ENCODE measurements at places on chromosomes 3 and 15.

DNA sequence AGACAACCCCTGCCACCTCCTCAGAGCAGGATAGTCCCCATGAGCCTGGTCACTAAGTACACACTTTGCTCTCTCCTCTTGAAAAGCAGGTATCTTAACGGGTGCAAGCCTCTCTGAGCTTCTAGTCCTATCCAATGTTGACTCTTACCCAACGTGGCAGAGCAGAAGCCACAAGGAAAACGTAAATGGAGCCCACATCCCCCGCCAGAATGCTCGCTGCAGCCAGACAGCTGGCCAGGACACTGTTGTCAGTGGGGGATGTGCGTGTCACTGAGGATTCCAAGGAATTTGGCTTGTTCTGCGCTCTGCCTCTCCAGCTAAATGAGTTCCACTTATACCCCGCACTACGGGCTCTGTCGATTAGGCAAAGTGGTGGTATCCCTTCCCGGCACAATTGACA lies 67.8 kb upstream of the IGF1R start:
- no peak for DNase-seq

- no peak for DNase-seq
Observed at GRCh38 chr15:89932880-89933279, 20.1 kb upstream of the ARPIN start.

GRCh38 chr3:196192036-196192523 lies 19.1 kb downstream of the ZDHHC19 start:
- DNase-seq: no peak

DNA sequence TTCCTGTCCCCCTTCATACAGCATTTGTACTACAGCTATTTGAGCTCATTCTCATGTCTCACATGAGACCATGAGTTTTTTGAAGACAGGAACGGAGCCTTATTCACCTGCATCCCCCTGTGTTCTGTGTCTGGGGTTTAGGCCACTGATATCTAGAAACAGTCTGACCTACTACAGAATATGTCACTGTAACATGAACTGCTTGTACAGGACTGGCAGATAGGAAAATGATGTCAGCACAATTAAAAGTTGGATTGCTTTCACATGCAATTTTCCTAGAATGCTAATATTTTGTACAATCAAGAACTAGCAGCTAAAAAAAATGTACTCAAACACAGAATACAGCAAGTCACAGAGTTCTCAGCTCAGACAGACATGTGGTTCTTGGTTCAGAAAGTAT lies 90.8 kb upstream of the FGF12 start:
- DNase-seq: no peak

DNA sequence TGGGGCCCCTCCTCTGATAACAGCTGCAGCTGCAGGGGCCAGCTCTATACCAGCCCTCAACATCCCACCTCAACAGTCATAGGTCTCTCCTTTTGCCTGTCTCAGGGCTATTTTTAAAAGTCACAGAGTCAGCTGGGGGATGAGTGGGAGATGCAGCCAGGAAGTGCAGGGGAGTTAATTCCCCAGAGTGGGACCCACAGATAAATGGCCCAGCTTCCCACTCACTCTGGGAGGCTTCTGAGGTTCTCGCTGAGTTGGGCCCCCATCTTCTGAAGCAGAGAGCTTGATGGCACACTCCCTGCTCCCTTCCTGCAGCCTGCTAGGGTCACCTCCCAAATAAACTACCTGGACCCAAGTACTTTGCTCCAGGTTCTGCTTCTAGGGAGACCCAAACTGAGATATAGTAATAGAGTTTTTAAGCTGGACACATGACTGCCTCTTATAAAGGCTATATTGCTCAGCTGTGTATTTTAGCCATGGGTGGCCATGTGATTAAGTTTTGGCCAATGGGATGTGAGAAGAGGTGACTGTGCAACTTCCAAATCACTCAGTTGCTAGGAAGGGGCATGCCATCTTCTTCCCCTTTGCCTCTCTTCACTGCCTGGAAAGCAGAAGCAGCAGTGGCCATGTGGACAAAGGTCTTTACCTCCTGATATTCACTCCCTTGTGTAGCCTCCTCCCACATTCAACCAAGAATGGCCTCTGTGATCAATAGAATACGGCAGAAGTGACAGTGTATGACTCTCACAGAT lies 15.5 kb upstream of the VIPR1 start:
- DNase-seq: no peak

DNA sequence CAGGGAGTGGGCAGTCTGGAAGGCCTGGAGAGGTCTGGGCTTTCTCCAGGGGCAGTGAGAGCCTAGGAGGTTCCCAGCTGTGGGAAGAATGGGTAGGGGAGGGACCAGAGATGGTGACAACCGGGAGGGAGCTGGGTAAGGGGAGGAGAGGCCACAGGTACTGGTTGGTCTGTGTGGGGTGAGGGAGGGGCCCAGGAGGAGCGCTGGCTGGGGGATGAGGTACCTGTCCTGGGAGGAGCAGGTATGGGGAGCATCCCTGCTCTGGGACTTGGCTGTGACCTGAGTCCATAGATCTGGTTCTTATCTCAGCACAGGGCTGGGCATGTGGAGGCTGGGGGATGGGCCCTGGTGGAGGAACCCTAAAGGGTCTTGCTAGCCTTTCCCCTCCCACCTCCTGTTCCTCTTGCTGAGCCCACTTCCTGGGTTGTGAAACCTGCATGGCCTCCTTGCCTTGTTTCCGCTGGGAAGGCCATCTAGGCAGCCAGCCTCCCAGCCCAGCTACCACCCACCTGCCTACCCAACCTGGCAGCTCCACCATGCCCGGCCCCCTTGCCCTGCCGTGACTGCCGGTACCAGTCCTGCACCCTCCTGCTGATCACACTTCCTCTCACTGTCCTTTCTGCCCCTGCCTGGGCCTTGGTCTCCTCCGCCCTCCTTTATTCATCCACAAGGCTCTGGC lies 11.0 kb downstream of the PRKCD start:
- no peak for DNase-seq

DNA sequence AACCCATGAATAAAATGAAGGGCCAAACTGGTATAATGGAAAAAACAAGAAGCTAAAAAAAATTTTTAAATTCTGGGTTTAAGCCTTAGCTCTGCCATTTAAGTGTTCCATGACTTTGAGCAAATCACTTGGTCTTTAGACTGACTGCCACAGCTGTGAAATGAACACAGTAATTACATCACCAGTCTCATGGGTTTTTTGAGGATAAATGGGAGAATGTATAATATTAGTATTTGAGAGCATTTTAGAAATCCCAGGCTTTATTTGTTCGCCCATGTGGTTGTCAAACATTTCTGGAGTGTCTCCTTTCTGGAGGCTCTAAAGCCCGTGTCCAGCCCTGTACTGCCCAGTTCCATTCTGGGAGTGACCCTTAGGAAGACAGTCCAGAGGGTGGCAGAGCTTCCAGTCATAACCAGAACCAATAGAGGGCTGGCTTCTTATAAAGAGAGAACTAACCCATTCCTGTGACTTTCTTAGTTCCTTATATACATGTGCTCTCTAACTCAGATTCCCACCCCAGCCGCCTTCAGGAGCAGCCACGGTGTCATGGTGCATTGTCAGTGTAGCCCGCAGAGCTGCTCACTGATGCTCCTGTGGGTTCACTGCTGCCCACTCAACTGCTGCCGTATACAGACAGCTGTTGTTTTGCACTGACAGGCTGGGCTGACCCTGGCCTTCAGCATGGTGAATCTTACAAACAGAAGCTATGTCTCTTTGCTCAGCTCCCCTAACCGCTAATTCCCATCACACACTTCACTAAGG lies 44.7 kb downstream of the BOC start:
- no peak for DNase-seq

DNA sequence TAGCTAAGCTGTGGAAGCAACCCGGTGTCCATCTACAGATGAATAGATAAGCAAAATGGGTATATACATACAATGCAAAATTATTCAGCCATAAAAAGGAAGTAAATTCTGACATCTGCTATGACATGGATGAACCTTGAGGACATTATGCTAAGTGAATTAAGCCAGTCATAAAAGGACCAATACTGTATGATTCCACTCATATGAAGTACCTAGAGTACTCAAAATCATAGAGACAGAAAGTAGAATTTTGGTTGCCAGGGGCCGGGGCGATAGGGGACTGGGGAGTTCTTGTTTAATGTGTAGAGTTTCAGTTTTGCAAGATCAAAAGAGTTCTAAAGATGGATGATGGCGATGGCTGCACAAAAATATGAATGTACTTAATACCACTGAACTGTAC lies 10.3 kb downstream of the EID1 start:
- DNase-seq: no peak

- DNase-seq: no peak
Observed at GRCh38 chr15:83567318-83567717, 86.6 kb upstream of the ADAMTSL3 start.

DNA sequence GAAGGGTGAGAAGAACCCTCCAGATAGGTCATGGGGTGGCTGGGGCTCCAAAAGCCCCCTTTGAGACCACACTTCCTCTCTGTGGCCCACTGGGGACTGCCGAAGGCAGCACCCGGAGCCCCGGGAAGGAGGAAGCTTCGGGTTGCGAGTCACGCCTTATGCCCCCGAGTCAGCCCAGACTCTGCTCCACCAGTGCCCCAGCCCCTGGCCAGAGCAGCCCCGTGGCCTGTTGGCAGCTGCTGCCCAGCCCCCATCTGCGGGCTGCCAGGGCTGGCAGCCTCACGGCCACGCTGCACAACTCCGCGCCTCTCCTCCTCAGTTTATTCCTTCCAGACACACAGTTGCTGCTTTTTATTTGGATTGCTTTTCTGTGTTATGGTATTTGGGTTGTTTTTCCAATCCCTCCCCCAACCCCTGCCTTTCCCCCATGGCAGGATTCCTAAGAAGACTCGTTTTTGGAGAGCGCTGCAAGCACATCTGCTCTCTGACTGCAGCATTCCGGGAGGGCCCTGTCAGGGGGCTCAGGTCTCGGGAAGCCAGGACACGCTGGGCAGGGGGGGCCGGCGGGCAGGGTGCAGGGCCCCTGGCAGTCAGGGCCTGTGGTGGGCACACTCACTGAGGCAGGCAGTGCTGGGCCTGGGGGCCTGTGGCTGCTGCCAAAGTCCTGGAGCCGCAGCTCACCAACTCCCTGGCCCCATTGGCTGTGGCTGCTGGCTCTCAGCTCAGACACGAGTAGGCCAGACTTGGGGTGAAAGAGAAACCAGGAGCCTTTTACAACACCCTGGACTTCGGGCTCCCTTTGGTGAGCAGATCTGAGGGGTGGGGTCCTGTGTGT lies 20.2 kb downstream of the MAGEF1 start:
- DNase-seq: no peak

DNA sequence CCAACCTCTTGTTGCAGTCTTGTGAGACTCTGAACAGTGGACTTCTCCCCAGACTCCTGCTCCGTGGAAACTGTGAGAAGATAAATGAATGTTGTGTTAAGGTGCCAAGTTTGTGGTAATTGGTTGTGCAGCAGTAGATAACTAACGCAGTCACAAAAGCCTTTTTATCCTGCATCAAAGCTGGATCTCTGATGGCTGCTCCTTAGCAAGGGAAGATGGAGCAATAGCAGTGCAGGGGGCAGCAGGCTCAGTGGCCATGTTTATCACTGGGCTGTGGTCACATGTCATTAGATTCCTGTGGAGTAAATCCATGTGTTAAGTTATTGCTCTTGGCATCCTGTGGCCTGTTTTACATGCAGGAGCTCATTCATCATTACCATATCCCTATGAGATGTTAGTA lies 13.5 kb downstream of the CMTM7 start:
- no peak for DNase-seq

Data from heart right ventricle (tissue), 16 donors.